PC-3 (cell line): ENCODE measurements at places on chromosomes 2 and 18. TPM values are rescaled to one million over a fixed set of nuclear protein-coding genes. Genes with fewer than 3 reads are reported as not detected.

DNA sequence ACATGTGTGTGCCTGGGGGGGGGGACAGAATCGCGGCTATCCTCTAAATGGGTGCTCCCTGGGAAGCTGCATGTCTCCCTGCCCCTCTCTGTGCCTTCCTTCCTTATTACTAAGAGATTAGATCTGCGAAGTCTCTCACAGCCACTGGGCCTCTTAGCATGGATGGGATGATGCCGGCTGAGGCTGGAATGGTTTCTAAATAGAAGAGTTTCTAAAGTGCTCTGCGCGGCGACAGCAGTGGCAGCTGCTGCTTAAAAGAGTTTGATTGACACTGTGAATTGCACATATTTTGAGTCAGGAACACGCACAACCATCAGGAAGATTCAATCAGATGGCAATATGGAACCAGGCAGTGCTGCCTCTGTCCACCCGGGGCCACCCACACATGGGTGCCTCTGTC lies 163.8 kb downstream of the CLIP4 start:
- DNase-seq, result no peak

- peak; percentile 97 for DNase-seq
Observed at GRCh38 chr2:220224691-220225543, 597.5 kb downstream of the SLC4A3 start.

GRCh38 chr2:101428422-101429176 lies 41.3 kb upstream of the CREG2 start:
- no peak for DNase-seq

GRCh38 chr18:40019797-40020392 lies 1935.1 kb upstream of the PIK3C3 start:
- no peak for DNase-seq

- DNase-seq, result no peak
Observed at GRCh38 chr2:221077251-221077650, 494.9 kb downstream of the EPHA4 start.

GRCh38 chr2:23694058-23695045 lies 232.6 kb downstream of the ATAD2B start:
- DNase-seq, result no peak

DNA sequence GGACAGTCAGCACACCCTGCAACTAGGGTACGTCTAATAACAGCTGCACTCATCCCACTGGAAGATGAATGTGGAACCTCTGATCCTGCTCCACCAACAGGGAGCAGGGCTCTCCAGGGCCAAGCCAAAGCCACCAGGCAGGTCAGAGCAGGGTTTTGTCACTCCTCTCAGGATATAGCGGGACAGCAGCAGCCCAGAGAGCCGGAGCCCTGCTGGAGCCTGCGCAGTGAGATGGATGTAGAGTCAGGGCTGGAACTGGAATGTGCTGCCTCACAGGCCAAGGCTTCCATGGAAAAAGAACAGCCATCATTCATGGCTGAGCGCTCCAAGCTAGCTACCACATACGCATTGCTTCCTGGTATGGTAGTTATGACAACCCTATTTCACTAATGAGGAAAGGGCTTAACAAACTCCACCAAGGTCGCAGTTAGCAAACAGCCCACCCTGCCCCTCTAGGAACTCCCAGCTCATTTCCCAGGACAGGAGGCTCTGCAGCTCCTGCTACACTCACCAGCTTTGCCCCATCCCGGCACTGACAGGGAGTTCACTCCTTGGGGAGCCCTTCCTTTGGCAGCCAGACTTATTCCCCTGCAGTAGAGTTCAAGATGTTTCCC lies 85.2 kb downstream of the HS1BP3 start:
- DNase-seq, result no peak

DNA sequence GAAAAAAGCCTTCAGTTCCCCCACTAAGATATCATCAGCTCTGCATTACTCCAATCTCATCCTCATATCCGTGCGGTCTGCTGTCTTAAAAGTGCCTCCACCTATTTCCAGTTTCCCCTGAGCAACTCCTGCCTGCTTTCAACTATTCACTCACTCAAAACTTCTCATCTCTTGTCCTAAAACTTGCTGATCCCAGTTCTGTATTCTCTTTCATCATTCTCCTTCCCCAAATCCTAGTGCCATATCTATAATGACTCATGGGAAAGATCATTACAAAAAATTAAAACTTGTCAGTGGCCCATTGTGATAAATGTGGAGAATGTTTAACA lies 20.0 kb downstream of the ACVR1 start:
- no peak for DNase-seq

- peak; percentile 73 for DNase-seq
Observed at GRCh38 chr2:173427887-173428668, 73.4 kb downstream of the CDCA7 start.

DNA sequence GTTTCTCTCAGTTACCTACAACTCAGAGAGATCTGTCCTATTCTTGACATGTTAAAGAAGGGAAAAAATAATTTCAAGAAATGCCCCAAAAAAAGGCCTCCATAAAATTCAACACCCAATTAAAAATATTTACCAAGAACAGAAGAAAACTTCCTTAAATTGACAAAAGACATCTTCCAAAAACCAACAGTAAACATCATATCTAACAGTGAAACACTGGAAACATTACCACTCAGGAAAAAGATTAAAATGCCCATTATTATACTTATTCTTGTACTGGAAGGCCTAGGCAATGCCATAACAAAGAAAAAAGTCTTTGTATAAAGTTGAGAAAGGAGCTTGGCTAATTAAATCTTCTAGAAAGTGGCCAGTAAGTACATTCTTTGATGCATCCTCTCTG lies 7.2 kb downstream of the DTNB start:
- DNase-seq, result no peak

DNA sequence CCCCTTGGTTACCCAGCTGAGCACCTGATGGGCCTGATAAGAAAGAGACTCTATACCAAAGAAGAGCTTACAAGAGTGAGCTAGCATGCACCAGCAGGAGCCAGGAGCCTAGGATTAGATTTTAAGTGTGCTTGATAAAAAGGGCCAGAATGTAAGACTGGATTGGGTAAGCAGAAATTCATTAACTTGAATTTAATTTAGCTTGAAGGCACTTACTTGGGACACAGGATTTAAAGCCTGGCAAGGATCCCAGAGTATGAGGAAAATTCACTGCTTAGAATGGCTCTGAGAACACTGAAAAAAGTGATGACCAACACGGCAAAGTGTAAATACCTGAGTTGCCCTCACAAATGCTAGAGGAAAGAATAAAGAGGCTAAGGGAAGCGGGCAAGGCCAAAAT lies 91.3 kb upstream of the RBBP8 start:
- DNase-seq, result peak; percentile 22

- DNase-seq, result no peak
Observed at GRCh38 chr2:129929321-129930290, 49.9 kb upstream of the RAB6C start.

- DNase-seq, result peak; percentile 98
Observed at GRCh38 chr2:10405448-10405847, 42.7 kb downstream of the ODC1 start.

- no peak for DNase-seq
Observed at GRCh38 chr2:230925879-230926765, 1.1 kb upstream of the GPR55 start.

DNA sequence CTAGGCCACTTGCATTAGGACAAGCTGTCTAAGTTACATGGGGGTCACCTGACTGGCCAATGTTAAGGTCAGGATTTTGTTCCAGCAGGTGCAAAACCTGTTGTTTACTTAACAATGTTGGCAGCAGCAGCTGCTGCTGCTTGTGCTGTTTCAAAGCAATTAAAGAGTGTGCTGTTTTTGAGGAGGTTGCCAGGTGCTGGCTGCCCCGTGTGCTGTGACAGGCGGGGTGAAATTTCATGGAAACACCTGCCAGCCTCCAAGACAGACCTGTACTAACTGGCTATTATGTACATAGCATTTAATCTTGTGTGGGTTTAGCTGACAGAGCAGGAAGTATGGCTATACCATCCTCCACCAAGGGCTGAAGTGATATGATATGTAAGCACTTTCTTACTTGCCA lies 224.9 kb downstream of the ASXL3 start:
- DNase-seq, result no peak

DNA sequence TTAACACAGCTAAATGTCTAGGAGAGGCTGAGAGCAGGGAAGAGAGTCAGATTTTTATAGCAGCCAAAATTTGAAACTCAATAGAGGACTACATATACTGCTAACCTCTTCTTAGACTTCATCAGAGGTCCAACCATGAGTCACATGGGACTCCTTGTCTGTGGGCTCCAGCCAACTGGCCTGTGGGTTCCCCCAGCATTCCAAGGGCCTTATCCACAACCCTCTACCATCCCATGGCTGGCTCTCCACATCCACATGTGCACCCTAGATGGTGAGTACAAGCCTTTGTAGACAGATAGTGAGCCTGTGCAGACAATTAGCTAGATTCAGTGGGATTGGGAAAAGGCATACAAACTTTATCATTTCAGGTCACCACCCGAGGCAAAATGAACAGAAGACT lies 901.9 kb upstream of the ZEB2 start:
- DNase-seq, result no peak

GRCh38 chr2:176106581-176107539 lies at the start of gene HOXD11:
Gene HOXD11, plus strand, starts transcription at chr2:176107280. Its CDS starts 76 bp downstream, at chr2:176107356.
- no peak for DNase-seq

DNA sequence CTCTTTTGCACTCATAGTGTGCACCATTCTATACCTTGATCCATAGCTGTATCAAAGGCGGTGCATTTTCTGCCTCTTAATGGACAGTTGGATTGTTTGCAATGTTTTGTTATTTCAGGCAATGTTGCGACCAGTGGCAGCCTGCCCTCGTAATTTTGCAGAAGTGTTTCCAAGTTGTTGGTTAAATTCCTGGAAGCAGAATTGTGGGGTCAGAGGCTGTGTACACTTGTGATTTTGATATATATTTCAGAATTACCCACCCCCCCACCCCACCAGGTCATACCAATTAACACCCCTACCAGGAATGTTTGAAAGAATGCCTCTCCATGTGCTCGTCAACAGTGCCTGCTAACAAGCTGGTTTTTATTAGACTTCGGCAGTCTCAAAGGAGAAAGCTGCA lies 32.4 kb upstream of the IL1R1 start:
- no peak for DNase-seq

GRCh38 chr18:13237073-13237472 lies 18.5 kb downstream of the LDLRAD4 start:
- DNase-seq, result no peak

GRCh38 chr18:31189757-31190156 lies 27.1 kb upstream of the DSC1 start:
- DNase-seq, result no peak

DNA sequence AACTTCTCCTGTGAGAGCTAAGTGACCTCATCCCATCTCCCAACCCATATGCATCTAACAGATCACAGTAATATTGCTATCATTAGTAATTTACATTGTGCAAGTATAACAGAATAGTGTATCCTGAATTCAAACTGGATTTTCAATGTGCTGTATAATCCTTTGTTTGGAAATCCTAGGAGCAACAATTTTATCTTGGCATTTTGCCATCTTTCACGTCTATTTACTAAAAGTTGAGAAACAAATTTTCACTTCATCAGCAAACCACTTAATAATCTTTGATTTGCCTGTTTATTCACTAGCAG lies 3.8 kb downstream of the HNRNPLL start:
- peak; percentile 24 for DNase-seq

DNA sequence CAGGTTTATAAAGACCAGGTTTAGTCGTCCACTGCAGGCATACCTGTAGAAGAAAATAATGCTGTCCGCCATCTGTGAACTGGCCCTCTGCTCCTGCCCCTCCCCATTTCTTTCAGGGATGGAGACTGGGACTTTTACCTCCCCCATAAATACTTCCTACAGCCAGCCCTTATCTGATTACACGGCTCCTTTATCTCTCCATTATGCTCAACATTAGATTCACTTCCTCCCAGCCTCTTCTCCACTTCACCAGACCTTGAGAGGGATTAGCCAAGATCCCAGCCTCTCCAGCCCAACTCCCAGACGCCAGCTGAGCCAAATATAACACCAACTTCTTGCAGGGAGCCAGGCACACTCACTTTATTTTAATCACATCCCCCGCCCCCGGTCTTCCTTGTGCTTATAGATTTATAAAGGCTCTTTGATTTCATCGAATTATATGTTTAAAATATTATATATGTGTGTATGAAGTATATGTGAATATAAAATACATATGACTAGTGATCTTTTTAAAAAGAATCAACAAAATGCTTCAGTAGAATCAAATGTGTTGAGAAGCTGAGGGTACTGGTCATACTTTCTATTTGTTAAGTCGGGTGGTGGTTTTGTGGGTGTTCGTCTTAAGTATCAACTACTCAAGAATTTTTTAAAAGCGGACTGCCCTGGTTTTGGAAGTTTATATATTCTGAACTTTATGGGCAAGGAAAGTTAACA lies 81.0 kb downstream of the SPRED2 start:
- no peak for DNase-seq

- DNase-seq, result no peak
Observed at GRCh38 chr2:44839370-44839769, 102.1 kb upstream of the SIX3 start.

GRCh38 chr2:227198866-227199265 lies 34.4 kb downstream of the COL4A3 start:
- DNase-seq, result peak; percentile 61

- DNase-seq, result no peak
Observed at GRCh38 chr18:79479761-79480161, 84.0 kb downstream of the NFATC1 start.

GRCh38 chr2:138029276-138029675 lies 65.0 kb downstream of the HNMT start:
- DNase-seq, result no peak

Gene IL36G
- 0.62 TPM in 1 of 2 replicates, not detected in the other for total RNA-seq

Gene IL1R2
- total RNA-seq, result 5.6 and 6.0 TPM in 2 replicates

Gene C18orf54
- 5.1 and 10.5 TPM in 2 replicates for total RNA-seq

Gene FOXD4L1
- 0.33 TPM in 1 of 2 replicates, not detected in the other for total RNA-seq

Gene CAPN10
- 32.2 and 40.1 TPM in 2 replicates for total RNA-seq
